Right atrium auricular region (tissue), 2 donors: ENCODE measurements at places on chromosomes 4 and X.

DNA sequence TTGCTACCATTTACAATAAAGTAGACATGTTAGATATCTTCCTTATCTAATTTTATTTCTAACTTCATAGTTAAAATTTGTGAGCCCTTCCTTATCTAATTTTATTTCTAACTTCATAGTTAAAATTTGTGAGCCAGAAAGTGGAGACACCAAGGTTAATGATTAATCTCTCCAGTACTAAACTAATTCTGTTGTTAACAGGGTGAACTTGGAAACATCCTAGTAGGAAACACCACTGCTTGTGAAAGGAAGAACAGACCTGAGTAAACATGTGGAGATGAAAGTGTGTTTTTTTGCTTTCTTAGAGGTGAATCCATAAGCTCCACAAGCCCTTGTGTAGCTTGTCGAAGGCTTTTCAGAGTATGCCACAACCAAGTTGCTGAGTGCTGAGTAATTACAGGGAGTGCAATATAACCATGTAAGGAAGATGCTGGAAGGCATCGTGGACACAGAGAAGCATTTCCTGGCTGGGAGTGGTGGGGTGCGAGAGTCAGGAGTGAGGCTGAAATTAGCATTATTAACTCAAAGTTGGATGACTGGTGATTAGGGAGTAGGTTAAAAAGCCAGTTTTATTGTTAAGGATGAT, 118.6 kb upstream of the NEIL3 start:
- DNase-seq = no peak

GRCh38 chr4:170089274-170089667, 485 bp downstream of the AADAT start:
- DNase-seq = no peak

DNA sequence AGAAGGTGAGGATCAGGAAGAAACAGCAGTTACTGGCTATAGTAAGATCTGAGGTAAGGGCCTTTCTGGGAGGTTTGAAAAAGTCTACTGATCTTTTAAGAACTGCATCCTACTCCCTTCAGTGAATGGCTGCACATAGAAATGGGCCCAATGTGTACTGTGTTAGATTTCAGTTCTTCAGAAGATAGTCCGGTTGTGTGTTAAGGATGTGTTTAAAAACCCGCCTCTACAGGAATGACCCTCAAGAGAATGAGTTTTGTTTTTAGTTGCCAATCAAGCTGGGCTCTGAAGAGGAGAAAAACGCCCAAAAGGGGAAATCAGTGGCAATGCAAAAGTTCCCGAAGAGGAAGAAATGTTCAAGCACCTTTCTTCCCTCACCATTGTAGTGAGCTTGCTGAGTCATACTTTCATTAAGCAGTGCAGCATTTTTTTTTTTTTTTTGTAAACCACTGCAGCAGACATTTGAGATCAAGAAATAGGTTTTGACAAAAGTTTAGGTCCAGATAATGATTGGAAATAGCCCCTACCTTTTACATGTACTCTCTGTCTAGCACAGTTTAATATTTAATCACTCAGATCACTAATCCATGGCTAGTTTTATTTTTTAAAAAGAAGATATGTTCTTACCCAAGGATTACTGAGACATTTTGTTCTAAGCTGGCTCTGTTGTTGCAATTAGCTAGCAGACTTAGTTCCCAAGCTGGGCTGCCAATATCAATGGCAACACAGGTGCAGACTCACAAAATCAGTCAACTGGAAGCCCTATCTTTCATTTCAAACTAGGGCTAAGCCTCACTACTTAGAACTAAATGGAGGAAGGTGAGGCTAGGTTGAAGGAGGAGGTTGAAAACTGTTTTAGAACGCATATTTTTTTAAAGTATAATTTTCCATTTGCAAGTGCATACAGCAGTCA, 7.0 kb upstream of the TRPC5OS start:
- DNase-seq = no peak

DNA sequence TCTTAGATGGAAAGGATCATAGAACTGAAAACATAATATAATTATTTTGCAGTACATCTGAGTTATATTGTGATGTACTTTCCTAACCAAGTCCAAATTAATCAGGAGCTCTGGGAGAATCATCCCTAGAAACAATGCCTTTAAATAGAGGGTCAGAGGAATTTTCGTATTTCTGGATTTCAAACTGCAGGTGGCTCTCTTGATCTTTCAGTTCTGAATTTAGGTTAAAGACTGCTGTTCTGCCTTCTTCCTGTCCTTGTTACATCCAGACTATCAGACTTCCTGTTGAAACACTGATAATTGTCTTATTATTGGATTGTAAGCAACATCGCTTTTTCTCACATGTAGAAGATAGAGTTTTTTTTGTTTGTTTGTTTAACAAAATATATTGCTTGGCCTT, 142.7 kb downstream of the RPA4 start:
- DNase-seq = no peak

- DNase-seq = no peak
These were observed 57.6 kb upstream of the RAPGEF2 start for GRCh38 chr4:159045321-159045720.

DNA sequence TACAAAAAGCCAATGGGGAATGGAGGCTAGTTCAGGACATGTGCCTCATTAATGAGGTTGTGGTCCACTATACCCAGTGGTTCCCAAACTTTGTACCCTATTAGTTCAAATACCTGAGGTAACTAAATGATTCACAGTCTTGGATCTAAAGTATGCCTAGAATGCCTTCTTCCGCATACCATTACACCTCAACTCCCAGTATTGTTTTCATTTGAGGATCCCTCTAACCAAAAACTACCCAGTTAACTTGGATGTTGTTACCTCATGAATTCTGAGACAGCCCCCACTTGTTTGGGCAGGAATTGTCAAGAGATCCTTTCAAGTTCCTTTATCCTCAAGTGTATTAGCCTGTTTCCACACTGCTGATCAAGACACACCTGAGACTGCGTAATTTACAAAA, 439.2 kb downstream of the PCDH10 start:
- DNase-seq = no peak

GRCh38 chrX:2299871-2300270, 200.9 kb downstream of the DHRSX start:
- no peak for DNase-seq

DNA sequence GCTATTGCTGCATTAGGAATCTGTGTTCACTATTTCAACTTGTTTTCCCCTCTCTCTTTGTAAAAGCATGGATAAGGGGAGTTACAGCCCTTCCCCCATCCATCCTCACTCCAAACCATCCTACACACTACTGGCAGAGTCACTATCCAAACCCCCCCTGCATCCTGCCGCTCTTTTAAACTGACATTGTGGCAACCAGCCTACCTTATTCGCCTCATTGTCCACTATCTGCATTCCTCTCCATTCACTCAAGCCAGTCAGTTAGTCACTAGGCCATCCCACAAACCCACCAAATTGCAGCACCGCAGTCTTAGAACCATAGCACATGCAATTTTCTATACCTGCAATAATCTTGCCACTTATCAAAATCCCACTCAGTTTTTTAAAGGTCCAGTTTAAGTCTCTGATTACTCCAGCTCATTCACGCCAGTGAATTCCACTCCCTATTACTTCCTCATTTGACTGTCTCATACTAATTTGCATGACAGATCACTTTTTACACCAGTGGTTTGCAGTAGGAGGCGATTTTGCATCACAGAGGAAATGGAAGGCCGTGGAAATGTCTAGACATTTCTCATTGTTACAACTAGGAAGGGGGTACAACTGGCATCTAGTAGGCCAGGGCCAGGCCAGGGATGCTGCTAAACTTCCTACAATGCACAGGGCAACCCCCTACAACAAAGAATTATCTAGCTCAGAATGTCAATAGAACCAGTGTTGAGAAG, 181.8 kb downstream of the HS6ST2 start:
- no peak for DNase-seq

DNA sequence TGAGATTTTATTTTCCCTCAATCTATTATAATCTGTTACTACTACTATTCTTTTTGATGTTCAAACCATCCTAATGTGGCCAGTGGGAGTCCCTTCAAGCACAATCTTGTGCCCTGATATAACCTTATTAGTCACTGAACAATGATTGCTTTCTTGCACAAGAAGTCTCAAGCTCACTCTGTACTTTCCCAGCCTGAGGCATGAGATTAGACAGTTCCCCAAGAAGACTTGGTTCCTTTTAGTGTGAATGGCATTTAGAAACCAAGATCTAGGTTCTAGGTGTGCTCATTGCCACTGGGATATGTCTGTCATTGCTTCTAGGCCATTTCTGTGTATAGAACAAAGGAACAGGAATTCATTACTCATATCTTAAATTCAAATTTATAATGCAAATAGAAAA, 28.0 kb upstream of the RBM41 start:
- DNase-seq = no peak

GRCh38 chr4:185761352-185762235, 50.4 kb downstream of the SORBS2 start:
- no peak for DNase-seq

DNA sequence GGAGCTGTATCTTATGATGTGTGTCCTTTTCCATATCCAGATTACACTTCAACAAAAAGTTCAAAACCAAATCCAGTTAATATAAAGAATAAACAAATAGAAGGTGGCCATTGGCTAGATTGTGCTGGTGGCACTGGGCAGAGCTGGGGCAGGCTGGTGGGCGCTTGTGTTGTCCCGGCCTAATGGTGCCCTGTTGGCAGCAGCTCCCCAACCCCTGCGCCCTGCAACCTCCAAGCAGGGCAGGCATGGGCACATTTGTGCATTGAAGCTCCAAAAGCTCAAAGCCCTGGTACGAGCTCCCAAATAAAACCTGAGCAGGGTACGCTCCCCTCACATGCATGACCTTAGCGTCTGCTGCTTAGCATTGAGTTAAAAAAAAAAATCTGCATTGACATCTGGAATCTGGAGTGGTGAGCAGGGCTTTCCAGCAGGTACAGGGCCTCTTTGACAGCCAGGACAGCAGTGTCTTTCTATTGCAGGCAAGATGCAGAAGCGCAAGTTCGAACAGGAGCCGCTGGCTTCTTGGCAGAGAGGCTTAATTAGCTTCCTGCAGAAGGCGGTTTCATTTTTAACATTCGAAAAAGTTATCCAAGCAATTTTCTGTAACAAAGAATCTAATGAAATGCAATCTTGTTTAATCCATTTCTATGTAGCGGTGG, 25.9 kb upstream of the NYX start:
- no peak for DNase-seq

GRCh38 chr4:17013382-17014006, 115.0 kb upstream of the LDB2 start:
- DNase-seq = no peak

GRCh38 chr4:110183058-110183457, 15.4 kb downstream of the ELOVL6 start:
- no peak for DNase-seq

- no peak for DNase-seq
These were observed 537.1 kb upstream of the HTR2C start for GRCh38 chrX:114046695-114047279.

- DNase-seq = no peak
These were observed 48.4 kb upstream of the SPANXN2 start for GRCh38 chrX:143768976-143769375.

DNA sequence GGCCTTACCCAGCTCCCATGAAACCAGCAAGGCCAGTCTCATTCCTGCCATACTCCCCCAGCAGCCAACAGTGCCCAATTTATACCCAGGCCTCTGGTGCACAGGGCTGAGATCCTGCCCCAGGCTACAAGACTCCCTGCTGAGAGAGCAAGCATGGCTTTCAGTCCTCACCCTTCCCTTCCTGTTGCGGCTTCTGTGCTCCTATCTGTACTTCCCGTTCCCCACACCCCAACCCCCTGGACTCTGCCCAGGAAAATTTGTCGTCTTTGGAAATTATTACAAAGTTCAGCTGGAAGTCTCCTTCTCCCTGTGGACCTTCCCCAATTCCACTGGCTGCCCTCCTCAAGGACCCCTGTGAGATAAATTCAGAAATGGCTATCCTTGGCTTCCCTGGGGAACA, 84.1 kb upstream of the GK2 start:
- no peak for DNase-seq

- DNase-seq = no peak
These were observed 131.3 kb downstream of the NSUN7 start for GRCh38 chr4:40881096-40881495.

DNA sequence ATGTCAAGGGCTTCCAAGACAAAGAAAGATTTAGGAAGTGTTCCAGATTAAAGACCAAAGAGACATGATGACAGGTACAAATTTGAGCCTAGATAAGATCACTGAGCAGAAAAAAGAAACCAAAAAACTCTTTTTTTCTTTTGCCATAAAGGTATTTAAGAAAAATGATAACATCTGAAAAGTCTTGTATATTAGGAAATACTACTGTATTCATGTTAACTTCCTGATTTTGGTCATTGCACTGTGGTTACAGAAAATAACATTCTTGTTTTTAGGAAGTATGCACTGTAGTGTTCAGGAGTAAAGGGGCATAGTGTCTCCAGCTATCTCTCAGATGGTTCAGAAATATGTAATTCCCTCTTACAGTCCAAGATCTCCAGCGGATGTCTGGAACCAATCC, 37.1 kb downstream of the RWDD4 start:
- no peak for DNase-seq

- DNase-seq = no peak
These were observed 99.4 kb downstream of the HPGD start for GRCh38 chr4:174422893-174423256.

DNA sequence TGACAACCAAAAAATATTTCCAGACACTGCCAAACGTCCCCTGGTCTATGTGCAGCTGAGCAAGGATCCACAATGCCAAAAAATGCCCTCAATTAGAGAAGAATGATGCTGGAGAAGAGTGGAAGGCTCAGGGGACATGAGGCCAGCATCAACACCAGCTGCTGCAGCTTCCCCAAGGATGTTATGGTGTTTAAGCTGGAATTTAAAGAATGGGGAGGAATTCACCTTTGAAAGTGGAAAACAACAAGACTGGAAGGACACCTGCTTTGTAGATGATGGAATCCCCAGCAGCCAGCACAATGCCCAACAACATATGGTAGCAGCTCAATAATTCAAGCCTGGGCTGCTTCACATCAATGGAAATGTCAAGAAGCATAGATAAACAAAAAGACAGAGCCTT, 20.3 kb upstream of the SMPX start:
- no peak for DNase-seq

DNA sequence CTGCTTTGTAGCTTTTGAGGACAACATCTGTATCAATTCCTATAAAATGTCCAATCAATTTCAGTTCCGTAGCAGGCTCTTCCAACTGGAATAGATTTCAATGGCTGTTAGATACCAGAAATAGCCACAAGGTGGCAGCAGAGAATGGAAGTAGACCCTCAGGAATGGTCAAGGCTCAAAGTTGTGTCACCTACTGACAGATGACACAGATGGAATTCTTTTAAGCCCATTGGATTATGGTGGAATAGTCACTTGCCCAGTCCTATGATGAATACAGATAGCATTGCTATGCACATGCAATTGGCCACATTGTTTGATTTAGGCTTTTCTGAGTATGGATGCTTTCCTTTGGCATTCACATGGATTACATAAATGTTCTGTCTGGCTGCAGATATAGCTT, 130.4 kb upstream of the RADX start:
- DNase-seq = no peak
